ENCODE measurements at places on chromosomes 6 and 20.

DNA sequence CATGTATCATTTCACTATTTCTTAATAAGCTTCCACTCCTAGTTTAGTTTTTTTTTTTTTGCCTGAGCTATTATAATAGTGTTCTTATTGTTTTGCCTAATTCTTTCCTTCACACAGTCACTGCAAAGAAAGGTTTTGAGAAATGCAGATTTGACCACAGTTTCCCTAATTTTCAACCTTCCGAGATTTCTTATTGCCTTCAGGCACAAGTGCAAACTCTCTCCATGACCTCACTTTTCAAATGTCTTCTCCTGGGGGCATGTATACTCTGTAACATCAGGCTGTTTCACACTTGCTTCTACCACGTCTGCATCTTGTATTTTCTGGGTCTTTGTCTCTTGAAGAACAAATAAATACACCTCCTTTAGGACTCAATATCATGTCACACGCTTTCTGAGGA is 339.0 kb upstream of the CITED2 start:
- DNase-seq: no peak

- DNase-seq: no peak
Measured at GRCh38 chr20:38764567-38765318, 16.5 kb downstream of the ACTR5 start.

DNA sequence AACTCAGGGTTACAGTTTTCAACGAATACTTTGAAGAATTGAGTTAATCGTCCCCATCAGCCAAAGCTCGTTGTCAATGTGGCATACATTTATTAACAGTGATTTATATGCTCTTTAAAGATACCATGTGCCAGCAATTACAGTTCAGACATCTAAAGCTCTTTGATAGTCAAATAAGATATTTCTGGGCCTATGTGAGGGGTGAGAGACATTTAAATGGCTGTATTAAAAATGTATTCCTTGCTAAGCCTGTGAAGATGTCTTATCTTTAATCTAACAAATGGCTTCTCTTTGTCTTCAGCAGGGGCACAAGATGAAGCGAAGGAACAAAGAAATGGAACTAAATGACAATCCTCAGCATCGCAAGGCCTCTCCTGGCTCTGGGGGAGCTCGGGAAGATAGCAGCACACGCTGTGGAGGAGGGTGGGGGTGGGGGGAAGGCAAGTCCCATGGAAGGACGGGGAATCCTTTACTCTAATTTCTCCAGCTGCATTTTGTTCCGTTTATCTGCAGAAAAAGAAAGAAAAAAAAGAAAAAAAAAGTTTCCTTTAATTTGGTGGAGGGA is 523.6 kb downstream of the KIF16B start:
- no peak for DNase-seq

DNA sequence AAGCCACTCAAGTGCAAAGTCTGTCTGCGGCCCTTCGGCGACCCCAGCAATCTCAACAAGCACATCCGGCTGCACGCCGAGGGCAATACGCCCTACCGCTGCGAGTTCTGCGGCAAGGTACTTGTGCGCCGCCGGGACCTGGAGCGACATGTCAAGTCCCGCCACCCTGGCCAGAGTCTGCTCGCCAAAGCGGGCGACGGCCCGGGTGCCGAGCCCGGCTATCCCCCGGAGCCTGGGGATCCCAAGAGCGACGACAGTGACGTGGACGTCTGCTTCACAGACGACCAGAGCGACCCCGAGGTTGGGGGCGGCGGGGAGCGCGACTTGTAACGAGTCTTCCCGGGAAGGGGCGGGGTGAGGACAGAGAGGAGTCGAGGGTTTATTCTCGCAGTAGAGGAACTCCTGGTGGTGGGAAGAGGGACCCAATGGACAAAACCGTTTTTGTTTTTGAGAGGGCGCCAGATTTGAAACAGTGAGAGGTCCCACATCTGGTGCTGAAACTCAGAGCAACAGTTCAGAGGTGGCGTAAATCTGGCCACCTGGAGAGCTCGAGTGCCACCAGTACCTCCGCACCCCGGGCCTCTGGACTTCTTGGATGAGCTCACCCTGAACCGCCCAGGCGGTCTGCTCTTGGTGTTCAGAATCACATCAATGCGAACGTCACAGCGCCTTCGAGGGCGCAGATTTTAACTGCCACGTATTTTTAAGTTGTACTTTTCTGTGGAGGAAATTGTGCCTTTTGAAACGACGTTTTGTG is 8.0 kb downstream of the PRDM13 start:
- no peak for DNase-seq
